Stomach (tissue), 19 donors: ENCODE measurements at places on chromosomes 2 and 18.

- DNase-seq: no peak
Observed at GRCh38 chr2:78978340-78978739, 47.2 kb upstream of the REG3G start.

GRCh38 chr2:41967476-41968181, 80.2 kb upstream of the PKDCC start:
- DNase-seq: no peak

DNA sequence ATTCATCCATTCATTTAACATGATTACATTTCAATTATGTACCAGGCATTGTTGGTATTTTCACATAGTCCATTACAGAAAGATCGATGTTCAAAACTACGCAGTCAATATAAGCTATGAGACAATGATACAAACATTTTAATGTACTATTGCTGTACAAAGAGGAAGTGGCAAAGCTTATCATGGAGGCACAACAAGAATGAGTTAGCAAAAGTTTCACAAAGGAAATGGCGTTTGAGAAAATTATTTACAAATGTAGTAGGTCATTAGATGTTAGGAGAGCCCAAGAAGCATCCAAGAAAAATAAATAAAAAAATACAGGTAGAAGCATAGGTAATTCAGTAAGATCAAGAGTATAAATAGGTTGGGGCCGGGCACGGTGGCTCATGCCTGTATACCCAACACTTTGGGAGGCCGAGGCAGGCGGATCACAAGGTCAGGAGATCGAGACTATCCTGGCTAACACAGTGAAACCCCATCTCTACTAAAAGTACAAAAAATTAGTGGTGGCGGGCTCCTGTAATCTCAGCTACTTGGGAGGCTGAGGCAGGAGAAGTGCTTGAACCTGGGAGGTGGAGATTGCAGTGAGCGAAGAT, 1730.8 kb upstream of the CELF4 start:
- no peak for DNase-seq

DNA sequence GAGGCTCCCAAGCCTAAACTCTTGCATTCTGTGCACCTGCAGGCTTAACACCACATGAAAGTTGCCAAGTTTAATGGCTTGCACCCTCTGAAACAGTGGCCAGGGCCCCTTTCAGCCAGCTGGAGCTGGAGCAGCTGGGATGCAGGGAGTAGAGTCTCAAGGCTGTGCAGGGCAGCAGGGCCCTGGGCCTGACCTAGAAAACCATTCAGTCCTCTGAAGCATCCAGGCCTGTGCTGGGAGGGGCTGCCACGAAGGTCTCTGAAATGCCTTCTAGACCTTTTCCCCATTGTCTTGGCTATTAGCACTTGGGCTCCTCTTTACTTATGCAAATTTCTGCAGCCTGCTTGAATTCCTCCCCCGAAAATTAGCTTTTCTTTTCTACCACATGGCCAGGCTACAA, 10.6 kb upstream of the SFT2D3 start:
- no peak for DNase-seq

DNA sequence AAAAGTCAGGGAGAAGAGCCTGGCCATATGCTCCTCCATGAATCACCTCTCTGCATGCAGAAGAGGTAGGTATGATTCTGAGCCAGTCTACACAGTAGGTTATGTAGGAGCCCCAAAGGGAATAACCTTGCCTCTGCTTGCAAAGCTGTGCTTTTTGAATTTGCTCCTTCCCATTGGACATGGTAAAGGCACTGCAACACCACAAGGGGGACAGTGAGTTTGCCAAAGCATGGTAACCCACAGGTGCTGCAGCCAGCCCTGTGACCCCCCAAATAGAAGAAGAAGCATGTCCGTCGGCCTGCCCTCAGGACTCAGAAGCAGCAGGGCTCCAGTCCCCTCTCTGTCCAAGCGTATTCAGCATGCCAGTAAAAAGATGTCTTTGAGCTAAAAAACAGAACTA, 51.0 kb upstream of the BCL2L11 start:
- no peak for DNase-seq

DNA sequence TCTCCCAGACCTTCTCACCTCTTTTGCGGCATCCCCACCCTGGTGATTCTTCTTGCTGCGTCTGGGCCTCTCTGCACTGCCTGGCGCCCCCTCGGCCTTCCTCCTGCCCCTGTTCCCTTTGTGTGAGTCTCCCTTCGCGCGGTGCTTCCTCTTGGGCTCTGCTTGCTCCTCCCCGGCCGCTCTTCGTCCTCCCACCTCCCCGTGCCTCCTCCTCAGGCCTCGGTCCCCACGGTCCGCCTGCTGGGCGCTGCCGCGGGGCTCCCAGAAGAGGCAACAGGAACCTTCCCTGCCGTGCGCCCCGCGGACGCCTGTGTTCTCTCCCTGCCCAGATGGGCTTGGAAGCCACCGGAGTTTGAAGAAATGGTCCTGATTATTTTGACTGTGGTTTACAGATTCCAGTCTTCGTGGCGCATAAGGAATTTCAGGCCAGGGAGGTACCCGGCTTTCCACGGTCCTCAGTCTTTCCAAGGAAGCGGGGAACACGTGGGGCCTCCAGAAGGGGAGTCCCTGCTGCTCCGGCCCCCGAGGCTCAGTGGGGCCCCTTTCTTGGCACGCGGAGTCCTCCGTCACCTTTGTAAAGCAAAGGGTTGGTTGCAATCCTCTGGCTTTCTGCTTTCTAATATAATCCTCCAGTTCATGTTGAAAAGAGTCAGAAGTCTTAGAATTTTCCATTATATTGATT, 13.1 kb downstream of the RNU2-63P start:
- peak; percentile 27 for DNase-seq

GRCh38 chr18:38750751-38751150, 1185.2 kb upstream of the CELF4 start:
- no peak for DNase-seq

DNA sequence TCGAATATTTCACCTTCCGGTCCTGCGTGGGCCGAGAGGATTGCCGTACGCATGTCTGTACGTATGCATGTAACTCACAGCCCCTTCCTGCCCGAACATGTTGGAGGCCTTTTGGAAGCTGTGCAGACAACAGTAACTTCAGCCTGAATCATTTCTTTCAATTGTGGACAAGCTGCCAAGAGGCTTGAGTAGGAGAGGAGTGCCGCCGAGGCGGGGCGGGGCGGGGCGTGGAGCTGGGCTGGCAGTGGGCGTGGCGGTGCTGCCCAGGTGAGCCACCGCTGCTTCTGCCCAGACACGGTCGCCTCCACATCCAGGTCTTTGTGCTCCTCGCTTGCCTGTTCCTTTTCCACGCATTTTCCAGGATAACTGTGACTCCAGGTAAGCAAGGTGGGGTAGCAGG, at the start of gene SERPINB5:
SERPINB5 (plus strand) TSS at position 291 of the 400 bp plus-strand sequence. CDS start 7,471 bp downstream, outside the sequence.
- peak; percentile 70 for DNase-seq

DNA sequence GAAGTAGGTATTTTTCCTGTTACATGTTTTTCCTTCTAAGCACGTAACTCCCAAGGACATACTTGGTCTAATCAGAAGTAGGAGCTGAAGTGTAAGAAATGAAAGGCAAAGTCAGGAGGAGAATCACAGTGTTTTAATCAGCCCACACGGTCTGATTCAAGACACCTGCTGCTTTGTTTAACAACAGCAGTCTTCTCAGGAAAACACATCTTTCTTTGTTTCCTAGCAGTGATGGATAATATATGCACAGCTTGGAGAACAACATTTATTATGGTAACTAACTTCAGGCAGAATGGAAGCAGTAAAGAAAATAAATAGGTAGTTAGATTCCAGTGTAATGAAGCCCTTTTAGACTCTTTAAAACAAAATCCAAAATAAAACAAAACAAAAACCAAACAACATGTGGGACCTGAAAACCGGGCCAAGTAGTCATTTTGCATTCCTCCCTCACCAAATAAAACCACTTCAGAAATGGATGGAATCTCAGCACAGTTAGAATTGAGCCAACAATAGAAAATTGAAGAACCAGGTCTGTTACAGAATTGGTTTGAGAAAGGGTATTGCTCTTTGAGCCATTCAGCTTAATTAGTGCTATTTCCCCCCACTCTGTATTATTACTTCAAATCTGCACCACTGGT, 61.1 kb upstream of the UGP2 start:
- no peak for DNase-seq

- peak; percentile 17 for DNase-seq
Observed at GRCh38 chr2:72141881-72142451, 5.7 kb downstream of the CYP26B1 start.

DNA sequence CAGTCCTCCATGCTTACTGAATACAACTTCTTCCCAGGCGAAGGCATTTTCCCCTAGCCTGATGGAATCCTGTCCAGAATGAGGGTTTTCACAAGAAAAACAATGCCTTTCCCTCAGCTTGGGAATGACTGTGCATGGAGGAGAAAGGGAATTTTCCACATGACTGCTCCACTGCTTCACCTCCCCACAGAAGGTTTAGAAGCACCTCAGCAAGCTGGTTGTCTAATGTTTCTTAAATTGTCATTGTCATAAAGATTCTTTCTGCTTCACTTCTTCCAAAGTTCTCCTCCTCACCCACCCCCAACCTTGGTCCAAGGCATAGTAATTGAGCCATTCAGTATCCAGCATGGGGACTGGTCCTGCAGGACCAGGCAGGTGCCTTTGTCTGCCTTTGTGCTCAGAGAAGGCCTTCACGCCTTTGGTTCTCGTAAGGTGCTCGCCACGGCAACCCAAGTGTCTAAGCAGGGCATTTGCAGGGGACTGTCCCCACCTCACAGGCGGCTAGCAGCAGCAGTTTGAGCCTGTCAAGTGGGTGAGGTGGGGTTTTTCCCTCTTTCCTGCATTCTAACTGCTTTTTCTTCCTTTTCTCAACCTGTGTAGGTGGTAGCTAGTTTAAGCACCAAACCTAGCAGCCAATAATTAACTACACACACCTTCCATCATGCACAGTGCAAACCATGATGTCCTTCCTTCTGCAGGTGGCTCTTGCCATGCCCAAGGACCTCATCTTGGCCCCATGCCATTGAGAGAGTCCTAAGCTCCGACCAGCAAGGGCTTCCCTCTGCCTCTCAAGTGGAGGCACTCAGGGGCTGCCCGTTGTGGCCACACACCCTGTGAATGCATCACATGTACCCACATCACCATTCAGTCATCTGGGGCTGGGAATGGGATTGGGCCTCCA, 65.7 kb upstream of the BCL2L11 start:
- no peak for DNase-seq

- peak; percentile 62 for DNase-seq
Observed at GRCh38 chr2:20424300-20425290, 22.3 kb upstream of the RHOB start.

DNA sequence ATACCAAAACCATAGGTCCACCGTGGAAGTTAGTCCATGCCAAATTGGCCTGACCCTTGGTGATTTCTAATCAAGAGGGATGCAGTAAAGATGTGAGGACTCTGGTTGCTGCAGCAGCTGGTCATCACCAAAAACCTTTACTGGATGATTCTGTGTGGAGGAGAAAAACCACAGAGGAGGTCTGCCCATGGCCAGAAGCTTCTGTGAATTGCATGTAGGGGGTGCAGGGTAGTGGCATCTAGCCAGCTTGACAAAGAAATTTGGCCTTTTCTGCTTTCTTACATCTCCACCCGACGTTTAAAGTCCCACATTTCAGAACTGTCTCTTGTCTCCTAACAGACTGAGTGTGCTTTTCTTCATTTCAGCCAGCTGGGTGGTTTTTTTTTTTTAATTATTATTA, 180.0 kb downstream of the TPGS2 start:
- no peak for DNase-seq

- no peak for DNase-seq
Observed at GRCh38 chr2:197828464-197829135, 24.2 kb downstream of the PLCL1 start.

- DNase-seq: no peak
Observed at GRCh38 chr2:200615247-200615646, 29.4 kb downstream of the AOX1 start.

DNA sequence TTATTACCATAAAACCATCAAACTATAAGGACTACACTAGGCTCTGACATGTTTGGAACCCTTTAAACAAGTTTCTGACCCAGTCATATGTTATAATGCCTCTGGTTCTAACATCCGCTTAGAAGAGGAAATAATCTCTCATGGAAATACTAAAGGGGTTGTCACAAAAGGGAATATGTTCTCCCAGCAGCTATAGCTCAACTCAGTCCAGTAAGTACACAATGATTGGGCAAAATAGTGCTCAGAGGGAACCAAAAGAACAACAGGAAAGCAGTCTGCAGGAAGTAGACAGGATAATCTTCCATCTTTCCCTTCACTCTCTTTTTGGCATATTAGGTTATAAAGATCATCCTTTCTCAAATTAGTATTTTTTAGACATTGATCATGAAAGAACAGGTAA, 4.3 kb downstream of the SRBD1 start:
- no peak for DNase-seq

DNA sequence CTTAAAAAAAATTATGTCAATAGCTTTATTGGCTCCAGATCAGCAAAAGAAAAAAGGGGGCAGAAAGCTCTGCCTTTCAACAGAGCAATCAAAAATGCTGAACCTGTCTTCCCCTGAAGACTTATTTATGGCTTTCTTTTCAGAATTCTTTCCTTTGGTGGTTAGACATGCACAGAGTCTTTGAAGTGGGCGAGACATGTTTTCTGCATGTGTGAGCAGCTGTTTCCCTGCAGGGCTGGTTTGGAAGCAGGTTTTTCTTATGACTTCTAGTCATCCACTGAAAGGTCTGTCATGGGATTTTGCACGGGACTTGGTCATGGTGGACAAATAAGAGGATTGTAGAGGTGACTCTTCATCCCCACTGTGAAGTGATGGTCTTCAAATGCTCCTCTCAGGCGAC, 160.3 kb downstream of the VAPA start:
- DNase-seq: no peak

DNA sequence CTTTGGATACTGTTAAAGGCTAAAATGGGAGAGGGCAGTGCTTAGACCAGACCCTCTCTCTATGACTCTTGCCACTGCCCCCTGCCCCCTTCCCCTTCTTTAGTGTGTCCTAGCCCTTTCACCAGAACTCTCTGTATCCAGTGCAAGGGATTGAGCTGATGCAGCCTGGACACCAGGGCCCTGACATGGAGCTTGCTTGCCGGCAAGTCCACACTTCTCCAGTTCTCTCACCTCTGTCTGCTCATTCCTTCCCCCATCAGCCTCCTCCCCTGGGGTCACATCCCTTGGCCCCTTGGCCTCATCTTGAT, 1.5 kb upstream of the WNT6 start:
- no peak for DNase-seq

DNA sequence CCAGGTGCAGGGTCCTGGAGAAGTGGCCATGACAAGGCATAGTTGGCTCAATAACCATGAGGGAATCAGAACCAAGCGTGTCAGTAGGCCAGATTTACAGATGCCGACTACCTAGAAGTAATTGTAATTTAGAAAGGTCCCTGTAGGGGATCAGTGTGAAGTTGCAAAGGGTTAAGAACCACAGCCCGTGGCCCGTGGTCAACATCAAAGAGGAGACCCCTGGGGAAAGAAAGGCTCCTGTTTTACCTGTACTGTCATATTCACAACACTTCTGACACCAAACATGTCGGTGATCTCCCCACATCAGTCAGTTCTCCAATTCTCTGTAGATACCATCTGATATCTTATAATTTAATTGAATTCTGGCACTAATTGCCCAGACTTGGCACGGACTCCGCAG, 31.0 kb downstream of the SP100 start:
- no peak for DNase-seq

- no peak for DNase-seq
Observed at GRCh38 chr2:204655101-204655500, 109.8 kb downstream of the PARD3B start.

GRCh38 chr18:56381196-56381595, 257.2 kb downstream of the TXNL1 start:
- no peak for DNase-seq

- no peak for DNase-seq
Observed at GRCh38 chr2:12457831-12458230, 258.9 kb upstream of the TRIB2 start.

GRCh38 chr2:175154661-175155082, 13.3 kb downstream of the ATF2 start:
- no peak for DNase-seq
